ENCODE measurements at places on chromosomes 11 and 22. TPM values are rescaled to one million over a fixed set of nuclear protein-coding genes. Genes with fewer than 3 reads are reported as not detected.

The KRTAP5-11 gene
- not detected for polyA plus RNA-seq

The OR52H1 gene
- polyA plus RNA-seq: not detected

The FOXRED2 gene
- 20.0 TPM for polyA plus RNA-seq

The MGAT3 gene
- polyA plus RNA-seq: 3.4 TPM

The SLC22A25 gene
- not detected for polyA plus RNA-seq

The RBMXL2 gene
- not detected for polyA plus RNA-seq
